ENCODE measurements at places on chromosomes 5 and 9.

DNA sequence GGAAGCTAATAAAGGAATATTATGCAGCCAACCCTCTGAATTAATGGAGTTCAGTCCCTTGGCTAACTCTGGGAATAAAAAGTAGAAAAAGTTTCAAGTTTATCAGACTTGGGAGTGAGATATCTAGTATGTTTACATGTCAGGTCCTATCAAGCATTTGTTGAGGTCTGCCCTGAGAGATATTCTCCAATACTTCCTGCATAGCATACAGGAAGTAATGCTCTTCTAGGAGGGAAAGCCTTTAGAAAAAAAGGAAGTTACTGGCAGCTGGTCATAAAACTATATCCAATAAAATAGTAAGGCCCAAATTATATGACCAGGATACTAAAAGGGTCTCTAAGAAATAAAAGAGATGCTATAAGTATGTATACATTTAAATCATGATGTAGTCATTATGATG is 594.1 kb upstream of the FTMT start:
- DNase-seq: no peak

DNA sequence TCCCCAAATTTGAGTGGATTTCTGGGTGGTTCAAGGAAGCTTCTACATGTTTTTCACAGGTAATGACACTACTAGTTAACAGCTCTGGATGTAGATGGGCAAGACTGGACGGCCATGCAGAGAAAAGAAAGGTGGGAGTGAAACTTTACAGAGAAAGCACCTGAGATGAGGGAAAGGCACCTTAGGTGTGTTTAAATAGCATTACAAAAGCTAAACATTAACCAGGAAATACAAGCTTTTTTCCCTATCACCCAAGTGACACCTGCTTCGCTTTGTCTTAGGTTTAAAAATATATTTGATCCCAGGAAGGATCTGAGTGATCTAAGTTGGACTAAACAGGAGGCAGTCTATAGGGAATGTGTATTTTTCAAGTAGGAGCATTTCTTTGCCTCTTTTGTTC is 8.3 kb downstream of the C9orf152 start:
- DNase-seq: no peak

DNA sequence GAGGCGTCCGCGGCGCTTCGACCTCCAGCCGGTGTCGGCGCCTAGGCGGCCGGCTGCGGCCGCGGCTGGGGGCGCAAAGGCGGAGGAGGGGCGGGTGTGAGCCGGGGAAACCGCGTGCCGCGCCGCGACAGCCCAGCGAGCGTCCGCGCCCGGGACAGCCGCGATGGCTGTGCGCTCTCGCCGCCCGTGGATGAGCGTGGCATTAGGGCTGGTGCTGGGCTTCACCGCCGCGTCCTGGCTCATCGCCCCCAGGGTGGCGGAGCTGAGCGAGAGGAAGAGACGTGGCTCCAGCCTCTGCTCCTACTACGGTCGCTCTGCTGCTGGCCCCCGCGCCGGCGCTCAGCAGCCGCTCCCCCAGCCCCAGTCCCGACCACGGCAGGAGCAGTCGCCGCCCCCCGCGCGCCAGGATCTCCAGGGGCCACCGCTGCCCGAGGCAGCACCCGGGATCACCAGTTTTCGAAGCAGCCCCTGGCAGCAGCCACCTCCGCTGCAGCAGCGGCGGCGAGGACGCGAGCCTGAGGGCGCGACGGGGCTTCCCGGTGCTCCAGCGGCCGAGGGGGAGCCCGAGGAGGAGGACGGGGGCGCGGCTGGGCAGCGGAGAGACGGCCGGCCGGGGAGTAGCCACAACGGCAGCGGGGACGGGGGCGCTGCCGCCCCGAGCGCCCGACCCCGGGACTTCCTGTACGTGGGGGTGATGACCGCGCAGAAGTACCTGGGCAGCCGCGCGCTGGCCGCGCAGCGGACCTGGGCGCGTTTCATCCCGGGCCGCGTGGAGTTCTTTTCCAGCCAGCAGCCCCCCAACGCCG is 605 bp downstream of the CHSY3 start:
- DNase-seq: peak; percentile 23

- DNase-seq: no peak
These were observed 28.1 kb downstream of the KCNMB1 start for GRCh38 chr5:170361116-170361515.

- no peak for DNase-seq
These were observed 280.5 kb downstream of the ICE1 start for GRCh38 chr5:5702934-5703333.
